ENCODE measurements at places on chromosomes 12 and 14. TPM values are rescaled to one million over a fixed set of nuclear protein-coding genes. Genes with fewer than 3 reads are reported as not detected.

Gene NELL2
- total RNA-seq, result 0.28 TPM

Gene LRRIQ1
- total RNA-seq, result 0.28 TPM

Gene RNASE2
- total RNA-seq, result not detected

Gene CCDC177
- not detected for total RNA-seq

Gene CFAP54
- total RNA-seq, result 0.18 TPM

Gene TAS2R46
- 4.7 TPM for total RNA-seq

Gene CFL2
- 151 TPM for total RNA-seq

Gene KLHL33
- under 0.01 TPM for total RNA-seq
